Stimulated activated CD4-positive, alpha-beta T cell treated with anti-CD3 and anti-CD28 coated beads, Interleukin-4, amount 100 ng/mL, for 4 hours (primary cell): ENCODE measurements at places on chromosomes 6 and 20.

DNA sequence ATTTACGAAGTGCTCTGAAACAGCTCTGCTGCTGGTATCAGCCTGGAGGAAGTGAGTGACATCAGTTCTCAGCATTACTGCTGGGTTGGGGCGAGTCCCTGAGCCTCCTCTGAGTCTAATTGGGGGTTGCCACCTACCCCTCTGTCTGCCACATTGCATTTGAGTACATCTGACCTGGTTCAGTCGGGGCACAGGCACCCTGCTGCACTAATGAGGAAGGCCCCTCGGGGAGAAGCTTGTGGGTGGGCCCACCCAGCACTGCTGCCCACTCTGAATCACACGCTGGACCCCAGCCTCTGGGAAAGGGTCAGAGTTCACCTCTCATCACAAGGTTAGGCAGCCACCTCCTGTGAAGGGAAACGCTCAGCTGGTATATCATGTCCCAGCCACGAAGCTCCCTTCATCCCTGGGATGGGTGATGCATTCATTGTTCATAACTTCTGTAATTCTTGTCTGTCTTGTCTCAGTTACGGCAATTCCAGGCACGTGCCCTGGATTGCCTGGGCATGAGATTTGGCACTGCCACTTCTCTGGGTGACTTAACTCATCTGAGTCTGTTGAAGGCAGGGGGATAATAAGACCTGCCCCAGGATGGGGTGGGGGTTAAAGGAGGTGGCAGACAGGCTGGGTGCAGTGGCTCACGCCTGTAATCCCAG lies 13.3 kb downstream of the DNMT3B start:
- no peak for DNase-seq

DNA sequence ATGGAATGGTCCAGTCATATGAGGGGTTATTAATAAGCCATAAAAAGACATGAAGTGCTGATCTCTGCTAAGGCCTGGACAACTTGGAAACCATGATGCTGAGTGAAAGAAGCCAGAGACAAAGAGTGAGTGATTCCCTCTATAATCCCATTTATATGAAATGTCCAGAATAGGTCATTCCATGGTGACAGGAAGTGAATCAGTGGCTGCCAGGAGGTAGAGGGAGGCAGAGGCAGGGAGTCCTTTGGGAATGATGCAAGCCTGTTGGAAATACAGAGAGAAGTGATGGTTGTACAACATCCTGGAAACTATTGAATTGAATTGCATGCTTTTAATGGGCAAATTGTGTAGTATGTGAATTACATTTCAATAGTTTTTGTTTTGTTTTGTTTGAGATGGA lies 26.4 kb downstream of the ANKRD60 start:
- no peak for DNase-seq

GRCh38 chr6:72466471-72466870 lies 155.4 kb upstream of the KCNQ5 start:
- DNase-seq = no peak

DNA sequence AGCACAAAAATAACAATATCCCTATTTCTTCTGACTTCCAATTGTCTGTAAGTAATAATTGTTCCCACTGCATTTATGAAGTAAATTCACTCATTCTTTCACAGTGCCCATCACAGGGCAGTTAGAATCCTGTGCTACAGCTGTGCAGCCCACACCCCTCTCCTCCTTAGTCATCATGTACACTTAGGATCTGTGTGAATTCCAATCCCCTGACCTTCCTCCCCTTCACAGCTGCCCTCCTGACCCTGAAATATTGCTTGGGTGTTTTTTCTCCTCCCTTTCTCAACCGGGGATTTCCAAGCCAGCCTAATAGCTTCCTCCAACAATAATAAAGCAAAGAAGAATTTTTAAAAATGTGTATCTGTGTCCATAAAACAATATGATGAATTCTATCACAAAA lies 91.5 kb upstream of the BEND6 start:
- DNase-seq = no peak

GRCh38 chr6:14620522-14620921 lies 502.9 kb downstream of the CD83 start:
- DNase-seq = no peak

GRCh38 chr20:23415959-23416583 lies 5.2 kb downstream of the NAPB start:
- no peak for DNase-seq

DNA sequence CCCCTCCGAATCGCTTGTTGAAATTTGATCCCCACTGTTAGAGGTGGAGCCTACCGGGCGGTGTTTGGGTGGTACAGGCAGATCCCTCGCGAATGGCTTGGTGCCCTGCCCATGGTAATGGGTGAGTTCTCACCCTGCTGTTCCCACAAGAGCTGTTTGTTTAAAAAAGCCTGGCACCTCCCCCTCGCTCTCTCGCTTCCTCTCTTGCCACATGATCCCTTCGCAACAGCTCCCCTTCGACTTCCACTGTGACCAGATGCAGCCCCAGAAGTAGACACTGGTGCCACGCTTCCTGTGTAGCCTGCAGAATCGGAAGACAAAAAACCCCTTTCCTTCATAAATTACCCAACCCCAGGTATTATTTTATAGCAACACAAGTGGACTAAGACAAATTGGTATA lies 292.2 kb upstream of the QKI start:
- DNase-seq = no peak

DNA sequence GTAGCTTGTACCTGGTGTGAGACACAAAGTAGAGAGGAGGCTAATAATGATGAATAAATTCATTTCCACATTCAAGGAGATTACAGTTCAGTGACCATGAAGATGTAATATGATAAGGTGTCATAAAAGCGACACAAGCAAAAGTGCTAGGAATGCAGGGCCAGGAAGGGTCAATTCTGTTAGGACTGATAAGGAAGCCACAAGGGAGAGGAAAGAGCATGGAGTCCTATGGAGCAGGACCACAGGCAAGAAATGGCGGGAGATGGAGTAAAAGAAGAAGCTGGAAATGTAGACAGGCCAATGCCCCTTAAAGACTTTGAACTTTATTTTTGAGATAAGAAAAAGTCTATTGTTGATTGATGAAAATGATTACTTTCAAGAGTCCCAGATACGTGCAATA lies 161.8 kb upstream of the KCNK16 start:
- DNase-seq = no peak

GRCh38 chr6:56311061-56311460 lies 63.7 kb upstream of the COL21A1 start:
- no peak for DNase-seq

GRCh38 chr6:33885132-33886057 lies 81.6 kb upstream of the MLN start:
- DNase-seq = no peak

DNA sequence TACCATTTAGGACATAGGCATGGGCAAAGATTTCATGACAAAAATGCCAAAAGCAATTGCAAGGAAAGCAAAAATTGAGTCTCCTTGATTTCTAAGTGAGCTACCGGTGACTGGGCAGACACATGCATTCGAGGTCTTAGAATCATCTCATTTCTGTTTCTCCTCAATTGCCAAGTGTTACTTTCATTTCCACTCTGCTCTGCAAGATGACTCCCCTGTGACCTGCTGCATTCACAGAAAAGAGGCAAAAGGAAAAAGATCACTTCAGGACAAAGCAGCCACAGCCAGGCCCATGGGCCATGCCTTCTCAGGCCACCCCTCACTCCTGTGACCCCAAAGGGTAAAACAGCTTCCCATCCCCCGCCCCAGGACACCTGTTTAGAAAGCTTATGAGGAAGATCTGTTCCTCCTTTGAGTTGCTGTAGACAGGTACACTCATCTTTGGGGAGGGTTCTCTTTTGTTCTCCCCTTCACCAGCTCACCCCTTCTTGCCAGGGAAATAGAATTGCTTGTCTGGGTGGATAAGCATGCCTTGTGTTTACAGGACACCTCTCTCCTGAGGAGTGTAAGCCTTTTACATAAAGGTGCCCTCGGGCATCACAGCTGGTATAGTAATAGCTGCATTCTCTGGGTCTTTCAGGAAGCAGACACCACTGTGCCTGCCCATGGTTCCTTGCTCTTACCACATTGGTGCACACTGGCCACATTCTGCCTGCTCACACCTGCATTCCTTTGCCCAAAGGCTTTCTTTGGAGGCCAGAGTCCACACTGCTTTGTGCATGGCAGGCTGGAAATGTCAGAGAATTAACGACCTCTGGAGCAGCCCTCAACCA lies 105.0 kb downstream of the SLC24A3 start:
- no peak for DNase-seq

DNA sequence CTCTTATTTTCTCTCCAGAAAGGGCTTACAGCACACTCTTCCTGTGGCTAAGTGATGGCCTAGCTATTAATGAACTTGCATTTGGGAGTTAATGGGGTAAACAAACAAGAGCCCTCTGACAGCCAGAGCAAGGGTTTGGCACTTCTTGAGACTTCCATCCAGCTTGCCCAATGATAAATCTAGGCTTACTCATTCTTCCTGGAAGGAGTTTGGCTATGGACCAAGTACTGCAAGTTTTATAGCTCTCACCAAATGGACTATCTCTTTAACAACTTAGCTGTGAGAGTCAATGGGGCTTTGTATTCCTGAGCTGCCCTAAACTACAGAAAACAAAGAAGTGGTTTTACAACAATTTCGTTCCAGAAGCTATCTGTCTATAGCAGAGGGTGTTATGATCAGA lies 16.7 kb upstream of the PI3 start:
- no peak for DNase-seq

DNA sequence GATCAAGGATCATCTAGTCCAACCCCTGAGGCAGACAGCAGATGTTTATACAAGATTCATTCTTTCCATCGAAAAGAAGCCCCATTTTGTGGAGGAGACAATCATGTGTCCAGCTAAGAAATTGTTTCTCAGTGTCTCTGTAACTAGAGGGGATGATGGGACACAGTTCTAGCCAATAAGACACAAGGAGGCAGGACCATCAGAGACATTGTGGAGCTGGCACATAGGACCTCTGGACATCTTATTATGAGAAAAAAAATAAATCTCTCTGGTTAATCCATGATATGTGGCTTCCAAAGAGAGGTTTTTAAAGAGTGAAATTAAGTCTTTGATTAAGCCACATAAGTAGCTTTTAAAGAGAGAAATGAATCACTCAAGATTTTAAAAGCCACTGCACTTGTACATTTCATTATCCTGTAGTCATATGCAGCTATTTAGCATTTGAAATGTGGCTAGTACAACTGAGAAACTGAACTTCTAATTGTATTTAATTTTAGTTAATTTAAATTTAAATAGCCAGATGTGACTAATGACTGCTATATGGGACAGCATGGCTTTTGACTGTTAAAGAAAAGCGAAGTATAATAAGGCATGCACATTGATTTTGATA lies 176.8 kb downstream of the TASP1 start:
- DNase-seq = no peak

GRCh38 chr20:41232973-41233926 lies 84.3 kb downstream of the ZHX3 start:
- DNase-seq = no peak

- no peak for DNase-seq
These were observed 301.5 kb downstream of the CLIC5 start for GRCh38 chr6:45714006-45714730.

DNA sequence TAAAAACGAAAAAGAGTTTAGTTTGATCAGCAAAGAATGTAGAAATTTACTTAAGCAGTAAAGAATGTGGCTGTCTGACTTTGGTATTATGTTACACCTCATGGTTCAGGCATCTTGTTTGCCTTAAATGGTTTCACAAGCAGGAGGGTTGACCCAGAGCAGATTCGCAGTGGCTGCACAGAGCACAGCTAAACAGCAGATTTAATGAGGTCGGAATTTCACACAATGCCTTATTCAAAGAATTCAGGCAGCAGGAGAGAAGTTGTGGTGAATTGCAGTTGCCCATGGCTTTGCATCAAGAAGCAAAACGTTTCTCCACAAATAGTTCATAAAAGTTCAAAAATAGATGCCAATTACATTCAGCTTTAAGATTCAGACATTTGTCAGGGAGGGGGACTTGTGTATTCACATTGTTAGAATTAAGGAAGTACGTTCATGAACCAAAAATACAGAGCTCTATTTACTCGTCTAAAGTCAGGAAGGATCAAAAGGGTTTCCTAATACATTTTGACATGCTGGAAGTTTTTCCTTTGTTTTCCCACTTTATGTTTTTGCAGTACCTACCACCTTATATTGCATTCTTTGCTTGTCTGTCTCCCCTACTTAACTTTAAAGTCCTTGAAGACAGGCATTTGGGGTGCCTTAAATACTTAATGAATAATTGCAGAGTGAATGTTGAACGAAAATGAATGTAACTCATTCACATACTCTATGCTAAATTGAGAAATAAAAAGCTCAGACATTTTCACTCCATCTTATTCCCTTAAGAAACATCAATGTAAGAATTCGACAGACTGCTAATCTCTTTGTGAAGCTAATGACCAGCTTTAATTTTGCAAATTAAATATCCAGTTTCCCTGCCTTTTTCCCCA lies 1163.6 kb upstream of the CITED2 start:
- DNase-seq = no peak

DNA sequence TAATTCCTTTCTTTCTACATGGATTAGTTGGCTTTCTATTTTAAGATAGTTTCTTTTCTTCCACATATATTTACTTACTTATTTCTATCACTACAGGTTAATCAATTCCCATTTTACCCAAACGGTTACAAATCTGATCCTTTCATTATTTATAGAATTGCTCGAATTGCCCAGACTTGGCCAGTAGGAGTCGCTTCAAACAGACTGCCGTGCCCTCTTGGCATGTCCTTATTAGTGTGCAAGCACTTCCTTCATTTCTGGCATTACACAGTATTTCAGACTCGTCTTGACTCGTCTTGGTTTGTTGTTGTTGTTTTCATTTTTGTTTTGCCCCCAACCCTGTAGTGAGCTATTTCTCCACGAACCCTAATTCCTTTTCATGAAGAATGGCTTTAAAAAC lies 74.6 kb downstream of the SAMD3 start:
- no peak for DNase-seq

- DNase-seq = no peak
These were observed 547.5 kb upstream of the ADGRB3 start for GRCh38 chr6:68087399-68088133.

GRCh38 chr20:8388707-8389106 lies 256.6 kb downstream of the PLCB1 start:
- DNase-seq = no peak

DNA sequence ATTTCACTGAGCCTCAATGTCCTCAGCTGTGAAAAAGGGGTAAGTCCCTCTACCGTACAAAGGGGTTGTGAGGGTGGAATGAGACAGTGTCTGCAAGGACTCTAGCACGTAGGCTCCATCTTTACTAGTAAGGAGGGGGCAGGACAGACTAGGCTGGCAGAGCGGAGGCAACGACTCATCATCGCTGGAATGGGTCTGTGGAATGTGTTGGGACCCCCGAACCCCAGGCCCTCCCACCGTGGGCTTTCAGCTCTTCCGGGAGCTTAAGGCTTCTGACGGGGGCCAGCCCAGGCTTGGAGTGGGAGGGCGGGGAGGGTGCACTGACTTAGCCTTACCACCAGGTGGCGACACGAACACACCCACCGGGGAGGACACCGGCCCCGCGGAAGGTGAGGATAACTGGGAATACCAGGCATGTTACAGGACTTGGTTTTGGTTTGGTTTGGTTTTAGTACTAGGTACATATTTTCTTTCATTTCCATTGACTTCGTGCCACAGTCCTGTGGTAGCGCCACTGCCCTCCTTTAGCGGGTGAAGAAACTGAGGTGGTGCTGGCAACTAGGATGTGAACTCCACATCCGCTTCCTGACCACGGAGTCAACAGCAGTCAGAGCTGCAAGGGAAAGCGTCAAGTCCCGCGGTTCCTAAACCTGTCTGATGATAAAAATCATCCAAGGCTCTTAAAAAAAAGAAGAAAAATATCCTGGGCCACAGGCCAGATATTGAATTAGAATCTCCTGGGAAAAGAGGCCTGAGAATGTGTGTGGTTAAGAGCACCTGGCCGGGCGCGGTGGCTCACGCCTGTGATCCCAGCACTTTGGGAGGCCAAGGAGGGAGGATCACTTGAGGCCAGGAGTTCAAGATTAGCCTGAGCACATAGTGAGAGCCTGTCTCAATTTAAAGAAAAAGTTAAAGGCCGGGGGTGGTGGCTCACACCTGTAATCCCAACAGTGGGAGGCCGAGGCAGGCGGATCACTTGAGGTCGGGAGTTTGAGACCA lies 10.3 kb upstream of the TULP1 start:
- DNase-seq = peak; percentile 75
